ENCODE measurements at places on chromosomes 6 and 20.

DNA sequence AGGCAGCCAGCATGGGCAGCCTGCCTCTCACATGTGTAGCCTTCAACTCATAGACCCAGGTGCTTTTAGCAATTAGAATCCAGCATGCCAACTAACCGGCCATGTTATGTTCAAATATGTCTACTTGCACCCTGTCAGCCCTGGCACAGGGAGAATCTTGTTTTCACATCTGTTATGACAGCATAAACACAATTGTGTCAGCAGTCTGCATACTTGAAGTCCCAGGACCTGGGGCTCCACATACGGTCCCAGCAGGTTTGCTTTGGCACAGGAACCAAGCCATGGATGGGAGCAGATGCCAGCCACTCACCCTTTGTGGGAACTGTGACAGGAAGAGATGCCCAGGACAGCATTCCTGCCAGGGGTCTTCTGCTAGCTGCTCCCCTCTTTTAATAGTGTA, 67.2 kb upstream of the SYNDIG1 start:
- DNase-seq, result no peak

- DNase-seq, result no peak
Measured at GRCh38 chr20:63982937-63983336, 2.0 kb downstream of the PRPF6 start.

DNA sequence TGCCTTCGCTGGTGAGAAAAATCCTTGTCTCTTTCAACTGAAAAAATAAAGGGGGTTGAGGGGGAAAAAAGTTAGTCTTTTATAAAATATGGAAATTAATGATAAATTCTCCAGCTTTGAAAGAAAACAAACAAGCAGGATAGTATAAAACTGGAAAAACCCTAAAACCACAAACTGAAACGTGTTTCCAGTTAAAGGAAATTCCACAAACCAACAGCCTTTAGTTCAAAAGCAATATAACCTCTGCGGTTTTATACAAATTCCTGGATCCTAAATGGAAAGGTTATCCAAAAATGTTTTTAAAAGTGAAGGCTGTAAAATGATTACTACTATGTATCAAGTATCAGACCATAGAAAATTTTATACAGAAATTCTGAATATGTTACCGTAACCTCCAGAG, 55.6 kb downstream of the BMP5 start:
- DNase-seq, result no peak

- no peak for DNase-seq
Measured at GRCh38 chr6:122712093-122712447, 67.4 kb upstream of the FABP7 start.

GRCh38 chr6:111444794-111445193, 38.2 kb downstream of the REV3L start:
- DNase-seq, result no peak

- no peak for DNase-seq
Measured at GRCh38 chr6:122322824-122323223, 76.6 kb upstream of the HSF2 start.

DNA sequence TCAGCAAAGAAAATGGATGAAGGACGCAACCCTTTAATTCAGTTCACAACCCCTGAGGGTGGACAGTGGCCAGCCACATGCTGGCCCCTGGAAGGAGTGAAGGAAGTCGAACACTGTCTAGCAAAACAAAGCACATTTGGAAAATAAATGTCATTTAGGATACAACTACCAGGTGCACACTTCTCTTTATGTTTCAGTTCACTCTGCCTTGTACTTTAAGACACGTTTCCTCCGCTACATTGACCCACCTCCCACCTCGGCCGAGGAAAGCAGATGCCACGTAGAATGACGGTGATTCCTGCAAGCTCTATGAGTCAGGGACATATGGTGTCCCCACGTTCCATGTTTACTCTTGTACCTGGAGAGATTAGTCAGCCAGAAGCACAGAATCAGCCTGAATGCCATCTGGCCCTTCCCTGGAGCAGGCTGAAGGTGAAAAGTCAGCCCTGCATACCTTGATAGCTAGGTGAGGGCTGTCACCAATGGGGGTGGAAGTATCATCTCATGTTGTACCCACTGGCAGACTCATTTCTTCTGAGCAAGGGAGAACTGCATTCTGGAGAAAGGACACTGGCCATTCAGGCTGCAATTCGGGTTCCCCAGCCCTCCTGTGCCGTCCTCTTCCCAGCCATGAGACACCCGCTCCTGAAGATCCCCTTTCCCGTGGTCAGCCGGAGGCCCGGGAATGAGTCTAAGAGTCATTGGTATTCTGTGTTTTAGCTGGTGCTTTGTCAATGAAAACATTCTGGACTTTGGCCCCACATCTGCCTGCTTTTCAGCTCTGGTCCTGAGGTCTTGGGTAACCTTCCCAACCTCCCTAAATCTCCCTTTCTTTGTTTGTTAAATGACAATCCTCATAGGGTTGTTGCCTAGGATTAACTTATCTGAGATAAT, 60.6 kb downstream of the FOXA2 start:
- DNase-seq, result no peak

- no peak for DNase-seq
Measured at GRCh38 chr6:108763931-108764579, 84.2 kb upstream of the ARMC2 start.

GRCh38 chr6:14897831-14898230, 348.0 kb upstream of the JARID2 start:
- no peak for DNase-seq

DNA sequence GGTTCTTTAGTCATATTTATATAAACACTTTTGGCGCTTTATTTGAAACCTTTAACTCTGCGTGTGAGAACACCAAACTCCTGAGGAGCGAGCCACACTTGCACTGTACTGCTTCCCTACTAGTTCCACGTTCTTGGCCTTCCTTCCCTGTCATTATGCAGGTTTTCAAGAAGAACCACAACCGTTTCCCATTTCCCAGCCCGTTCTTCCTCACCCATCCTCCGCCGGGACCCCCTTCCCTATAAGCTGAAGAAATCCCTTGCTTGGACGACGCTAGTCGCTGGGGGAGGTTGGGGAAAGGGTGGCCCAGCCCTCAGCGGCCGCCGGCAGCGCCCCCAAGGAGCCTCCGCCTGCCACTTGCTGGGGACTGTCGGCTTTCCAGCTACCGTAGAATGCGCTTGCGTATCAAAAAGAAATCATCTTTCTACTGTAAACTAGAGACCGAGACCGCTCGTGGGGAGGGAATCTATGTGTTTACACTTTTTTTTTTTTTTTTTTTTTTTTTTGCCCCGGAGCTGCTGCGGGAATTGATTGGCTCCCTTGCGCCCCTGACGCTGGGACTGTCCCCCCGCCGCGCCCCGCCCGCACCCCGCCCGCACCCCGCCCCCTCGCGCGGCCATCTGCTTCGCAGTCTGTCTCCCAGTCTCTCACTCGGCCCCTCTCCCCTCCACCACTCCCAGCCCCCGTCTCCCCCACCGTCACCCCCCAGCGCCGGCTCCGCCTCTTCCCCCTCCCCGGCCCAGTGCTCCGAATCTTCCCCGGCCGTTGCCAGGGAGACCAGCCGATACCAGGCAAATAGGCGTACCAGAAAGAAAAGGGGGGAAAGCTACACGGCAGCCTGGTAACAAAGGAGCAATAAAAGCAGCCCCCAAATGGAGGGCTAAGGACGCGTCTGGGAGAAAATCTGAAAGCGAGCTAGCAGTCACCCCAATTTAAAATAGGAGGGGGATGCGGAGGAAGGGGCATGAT, 2.3 kb upstream of the MARCKS start:
- peak; percentile 78 for DNase-seq

GRCh38 chr6:11218538-11219399, 13.7 kb downstream of the NEDD9 start:
- peak; percentile 50 for DNase-seq

GRCh38 chr6:148494226-148494625, 151.6 kb downstream of the SASH1 start:
- DNase-seq, result no peak

GRCh38 chr6:159099961-159100360, 55.2 kb upstream of the TAGAP start:
- DNase-seq, result no peak

DNA sequence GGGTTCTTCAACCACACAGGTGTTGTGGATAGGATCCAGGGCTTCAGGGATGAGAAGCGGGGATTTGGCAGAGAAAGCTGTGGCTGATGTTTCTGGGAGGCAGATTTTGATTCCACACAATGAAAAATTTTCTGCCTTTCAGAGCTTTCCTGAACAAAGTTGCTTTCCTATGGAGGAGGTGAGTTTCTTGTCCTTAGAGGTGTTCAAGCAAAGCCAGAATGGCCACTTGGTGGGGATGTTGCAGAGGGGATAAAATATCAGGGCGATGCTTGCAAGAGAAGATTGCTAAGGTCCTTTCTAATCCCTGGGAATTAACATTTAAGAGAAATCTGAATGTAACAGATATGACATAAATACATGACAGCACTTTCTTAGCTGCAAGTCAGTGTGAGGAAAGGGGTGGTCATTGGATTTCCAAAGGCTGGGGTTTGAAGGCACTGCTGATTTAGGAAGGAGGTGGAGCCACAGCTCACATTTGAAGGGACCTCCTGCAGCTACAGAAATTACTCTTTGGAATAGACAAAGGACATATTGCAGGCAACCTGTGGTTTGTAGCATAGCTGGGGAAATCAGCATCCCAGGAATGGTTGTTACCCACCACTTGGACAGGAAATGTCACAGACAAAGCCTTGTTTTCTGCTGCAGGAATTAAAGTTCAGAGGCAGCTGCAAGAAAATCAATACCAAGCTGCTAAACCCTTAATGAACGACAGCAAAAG, 271.1 kb upstream of the CHD6 start:
- DNase-seq, result peak; percentile 20

DNA sequence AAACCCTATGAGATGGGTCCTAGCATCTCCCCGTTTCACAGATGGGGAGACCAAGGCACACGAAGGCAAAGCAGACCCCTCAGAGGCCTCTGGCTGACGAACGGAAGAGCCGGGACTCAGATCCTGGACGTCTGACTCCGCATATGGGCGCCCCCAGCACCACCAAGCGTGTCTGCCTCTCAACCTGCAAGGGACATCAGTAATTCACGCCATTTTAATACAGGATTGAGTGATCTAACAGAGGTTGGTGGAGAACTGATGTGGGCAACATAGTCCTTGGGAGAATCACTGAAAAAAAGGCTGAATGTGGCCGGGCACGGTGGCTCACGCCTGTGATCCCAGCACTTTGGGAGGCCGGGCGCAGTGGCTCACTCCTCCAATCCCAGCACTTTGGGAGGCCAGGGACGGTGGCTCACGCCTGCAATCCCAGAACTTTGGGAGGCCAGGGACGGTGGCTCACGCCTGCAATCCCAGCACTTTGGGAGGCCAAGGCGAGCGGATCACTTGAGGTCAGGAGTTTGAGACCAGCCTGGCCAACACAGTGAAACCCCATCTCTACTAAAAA, 206.6 kb downstream of the DLL1 start:
- DNase-seq, result no peak

DNA sequence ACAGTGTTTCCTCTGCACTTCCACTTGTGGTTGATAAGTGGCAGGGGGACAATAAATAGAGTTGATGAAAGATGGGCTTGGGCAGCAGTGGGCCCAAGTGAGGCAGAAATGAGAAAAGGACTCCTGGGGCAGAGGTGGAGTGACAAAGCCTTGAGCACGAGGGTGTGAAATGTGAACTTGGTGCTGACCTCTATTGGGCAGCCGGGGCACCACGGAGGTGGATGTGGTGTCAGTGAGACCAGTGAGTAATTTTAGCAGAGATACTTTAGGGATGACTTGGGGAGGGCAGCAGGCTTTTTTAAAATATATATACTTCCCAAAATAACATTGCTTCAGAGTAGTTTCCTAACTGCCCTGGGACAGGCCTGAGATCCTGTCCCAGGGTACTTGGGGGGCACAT, 30.6 kb upstream of the MYLK2 start:
- DNase-seq, result peak; percentile 20

DNA sequence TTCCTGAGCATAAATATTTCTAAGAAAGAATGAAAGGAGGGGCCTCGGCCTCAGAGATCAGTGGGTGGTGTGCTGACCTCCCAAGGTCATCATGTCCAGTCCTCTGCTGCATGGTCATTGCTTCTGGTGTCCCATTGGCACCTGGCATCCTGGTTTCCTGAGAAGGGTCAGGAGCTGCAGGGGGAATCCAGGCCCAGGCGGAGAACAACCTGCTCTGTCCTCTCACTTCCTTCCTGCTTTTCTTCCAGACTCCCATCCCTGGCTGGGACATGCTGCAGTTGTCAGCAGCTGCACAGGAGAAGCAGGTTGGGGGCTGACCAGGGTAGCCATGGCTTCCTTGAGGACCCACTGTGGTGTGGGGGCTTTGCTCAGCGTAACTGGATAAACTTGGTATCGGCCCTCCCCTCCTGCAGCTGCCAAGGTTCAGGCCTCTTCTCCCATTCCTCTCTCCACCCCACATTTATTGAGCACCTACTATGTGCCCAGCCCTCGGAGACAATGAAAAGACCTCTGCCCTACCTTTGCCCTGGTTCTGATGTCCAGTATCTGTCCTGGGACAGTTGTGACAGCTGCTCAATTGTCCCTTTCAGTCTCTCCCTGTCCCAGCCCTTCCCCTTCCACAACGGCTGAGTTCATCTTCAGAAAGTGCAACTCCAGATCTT, 155.2 kb downstream of the CEBPB start:
- no peak for DNase-seq

DNA sequence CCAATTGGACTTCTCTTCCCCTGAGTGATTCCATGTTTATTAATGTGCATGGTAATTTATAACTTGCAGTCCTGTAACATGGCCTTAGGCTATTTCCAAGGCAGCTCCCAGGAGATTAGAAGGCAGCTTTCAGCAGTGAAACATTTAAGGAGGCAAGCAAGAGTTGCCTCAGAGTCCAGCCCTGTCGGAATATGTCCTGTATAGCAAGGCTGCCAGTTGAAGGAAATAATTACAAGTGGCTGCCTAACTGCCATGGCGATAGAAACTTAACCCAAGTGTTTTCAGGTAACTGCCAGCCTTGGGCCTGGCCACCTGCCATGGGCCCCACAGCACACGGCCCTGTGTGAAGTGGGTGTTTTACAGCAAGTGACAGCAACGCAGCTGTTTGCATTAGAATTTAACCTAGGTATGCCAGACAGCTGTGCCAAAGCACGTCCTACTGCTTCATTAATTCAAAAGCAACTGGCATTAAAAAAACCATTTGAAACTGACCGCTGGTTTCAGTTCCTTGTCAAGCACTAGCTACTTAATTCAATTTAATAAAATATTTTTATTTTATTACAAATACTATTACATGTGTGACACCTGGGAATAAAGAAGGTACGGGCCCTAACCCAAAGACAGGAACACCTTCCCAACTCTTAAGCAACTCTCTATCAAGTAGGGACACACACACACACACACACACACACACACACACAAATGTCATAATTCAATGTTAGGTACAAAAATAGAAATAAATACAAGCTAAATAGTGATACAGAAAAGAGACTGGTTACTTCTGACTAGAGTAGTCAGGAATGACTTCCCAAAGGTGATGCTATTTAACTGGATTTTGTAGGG, 151.8 kb upstream of the HEY2 start:
- DNase-seq, result no peak

GRCh38 chr6:119862719-119863118, 513.2 kb upstream of the MAN1A1 start:
- no peak for DNase-seq

DNA sequence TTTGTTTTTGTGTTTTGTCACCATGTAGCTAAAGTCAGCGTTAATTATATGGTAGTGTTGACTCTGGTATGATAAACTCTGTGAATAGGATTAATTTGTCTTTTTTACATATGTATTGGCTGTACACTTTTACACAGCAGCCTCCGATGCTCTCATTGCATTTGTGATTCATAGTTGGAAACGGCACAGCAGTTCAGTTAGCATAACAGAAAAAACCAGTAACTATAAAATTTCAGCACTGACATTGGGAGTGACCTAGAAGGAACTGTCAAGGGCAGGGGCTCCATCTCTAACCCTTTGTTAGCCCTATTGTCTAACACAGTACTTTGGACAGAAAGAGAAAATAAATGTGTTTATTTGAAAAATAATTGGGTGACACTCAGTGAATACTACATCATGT, 5.6 kb upstream of the BEND6 start:
- DNase-seq, result no peak

Data from A549 (cell line).